Activated CD8-positive, alpha-beta memory T cell treated with anti-CD3 and anti-CD28 coated beads for 4 hours (primary cell): ENCODE measurements at places on chromosomes 1 and 21.

GRCh38 chr21:21385404-21385803 lies 387.2 kb downstream of the NCAM2 start:
- DNase-seq, result no peak

GRCh38 chr1:7645751-7646048 lies 125.4 kb upstream of the VAMP3 start:
- no peak for DNase-seq

- DNase-seq, result no peak
Observed at GRCh38 chr1:17611991-17612390, 72.5 kb downstream of the ARHGEF10L start.

DNA sequence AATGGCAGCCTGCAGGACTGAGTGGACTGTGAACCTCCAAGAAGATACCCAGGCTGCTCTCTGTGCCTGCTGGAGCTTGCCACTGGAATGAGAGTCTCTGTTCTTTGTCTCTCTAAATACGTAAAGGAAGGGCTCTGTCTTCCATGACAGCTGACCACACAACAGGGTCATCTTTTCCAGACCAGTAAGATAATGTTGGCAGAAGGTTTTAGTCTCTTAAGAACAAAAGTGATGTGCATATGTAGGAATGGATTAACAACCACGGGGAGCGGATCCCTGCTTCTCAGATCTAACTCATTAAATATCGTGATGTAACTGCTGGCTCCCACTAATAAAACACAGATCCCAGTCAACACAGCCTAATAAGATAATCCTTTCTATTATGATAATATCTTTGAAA lies 67.5 kb downstream of the MAP10 start:
- DNase-seq, result no peak
